Vagina (tissue), 2 donors: ENCODE measurements at places on chromosomes 5 and 9.

DNA sequence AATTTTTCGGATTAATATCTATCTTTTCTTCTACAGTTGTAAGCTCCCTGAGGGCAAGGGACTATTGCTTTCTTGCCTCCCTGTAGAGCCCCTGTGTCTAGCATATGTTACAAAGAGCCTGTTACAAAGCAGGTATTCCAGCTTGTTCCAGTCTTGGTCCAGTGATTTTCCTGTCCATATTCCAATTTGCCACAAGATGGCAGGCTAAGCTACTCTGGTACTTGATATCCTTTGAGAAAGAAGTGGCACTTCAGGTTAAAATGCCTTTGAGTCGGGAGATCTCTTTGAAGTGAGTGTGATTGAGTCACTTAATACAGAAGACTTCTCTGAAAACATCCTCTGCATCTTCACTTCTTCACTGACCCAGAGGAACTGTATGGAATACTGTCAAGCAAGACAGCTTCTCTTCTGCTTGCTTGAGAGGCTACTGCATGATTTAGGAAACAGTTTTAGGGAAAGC, 24.5 kb downstream of the CAVIN4 start:
- no peak for DNase-seq

- no peak for DNase-seq
Measured at GRCh38 chr5:82975812-82976211, 101.4 kb downstream of the TMEM167A start.

DNA sequence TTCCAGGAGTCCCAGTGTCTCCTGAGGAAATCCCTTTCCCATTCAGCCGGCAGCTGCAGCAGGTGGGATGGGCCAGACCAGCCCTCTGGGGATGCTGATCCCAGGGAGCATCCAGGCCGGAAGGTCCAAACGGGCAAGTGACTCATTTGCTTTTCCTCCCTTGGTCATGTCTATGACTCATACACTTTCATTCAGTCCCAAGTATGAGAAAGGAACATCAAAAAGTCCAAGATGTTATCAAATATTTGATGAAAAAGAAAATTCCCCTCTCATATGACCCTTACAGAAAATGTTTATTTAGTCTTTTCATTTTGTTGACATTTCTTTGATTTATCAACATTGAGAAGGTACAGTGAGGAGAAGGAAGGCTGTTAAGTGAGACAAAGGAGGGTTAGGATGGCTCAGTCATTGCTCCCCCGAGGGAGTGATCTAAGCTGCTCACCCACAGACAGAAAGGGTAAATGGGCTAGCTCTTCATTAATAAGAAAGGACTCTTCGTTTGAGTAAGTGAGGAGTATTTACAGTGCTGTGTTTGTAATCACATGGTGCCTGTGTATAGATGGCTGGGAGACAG, 117.6 kb upstream of the ANKRD55 start:
- DNase-seq = no peak

- DNase-seq = no peak
Measured at GRCh38 chr5:57844410-57844809, 361.8 kb upstream of the ACTBL2 start.
